Skin of body (tissue), 3 donors: ENCODE measurements at places on chromosomes 13 and 19. TPM values are rescaled to one million over a fixed set of nuclear protein-coding genes. Genes with fewer than 3 reads are reported as not detected.

DACH1 gene
- total RNA-seq = 8.5 TPM

DNA sequence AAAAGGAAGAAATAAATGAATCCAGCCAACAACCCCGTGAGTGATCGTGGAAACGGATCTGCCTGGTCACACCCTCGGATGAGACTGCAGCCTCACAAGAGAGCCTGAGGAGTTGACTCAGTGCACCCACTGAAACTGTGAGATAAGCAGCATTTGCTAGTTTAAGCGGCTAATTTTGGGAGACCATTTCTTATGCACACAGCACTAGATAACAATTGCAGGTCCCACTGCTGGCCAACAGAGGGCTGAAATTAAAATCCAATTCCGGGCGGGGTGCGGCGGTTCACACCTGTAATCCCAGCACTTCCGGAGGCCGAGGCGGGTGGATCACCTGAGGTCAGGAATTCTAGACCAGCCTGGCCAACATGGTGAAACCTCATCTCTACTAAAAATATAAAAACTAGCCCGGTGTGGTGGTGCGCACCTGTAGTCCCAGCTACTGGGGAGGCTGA is 3.6 kb downstream of the UQCR11 start:
- DNase-seq = no peak

DNA sequence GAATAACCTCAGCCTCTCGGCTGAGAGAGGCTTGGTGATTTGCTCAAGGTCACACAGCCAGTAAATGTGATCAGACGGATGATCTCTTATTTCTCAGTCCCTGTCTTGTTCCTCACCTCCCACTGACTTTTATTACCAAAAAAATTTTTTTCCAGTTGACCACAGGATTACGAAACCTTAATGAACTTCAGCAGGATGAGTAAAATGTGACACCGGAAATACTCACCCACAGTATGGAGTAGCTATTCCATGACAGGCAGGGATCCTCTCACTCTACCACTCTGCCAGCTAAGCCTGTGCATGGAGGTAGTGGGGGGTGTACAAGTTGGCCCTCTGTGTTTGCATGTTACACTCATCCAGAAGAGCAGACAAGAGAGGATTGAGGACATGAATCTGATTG is 916.4 kb downstream of the UQCRFS1 start:
- no peak for DNase-seq

- no peak for DNase-seq
These were observed 101.5 kb upstream of the KL start for GRCh38 chr13:32914686-32915085.

- DNase-seq = no peak
These were observed 72.6 kb downstream of the SIPA1L3 start for GRCh38 chr19:37979547-37980082.

DNA sequence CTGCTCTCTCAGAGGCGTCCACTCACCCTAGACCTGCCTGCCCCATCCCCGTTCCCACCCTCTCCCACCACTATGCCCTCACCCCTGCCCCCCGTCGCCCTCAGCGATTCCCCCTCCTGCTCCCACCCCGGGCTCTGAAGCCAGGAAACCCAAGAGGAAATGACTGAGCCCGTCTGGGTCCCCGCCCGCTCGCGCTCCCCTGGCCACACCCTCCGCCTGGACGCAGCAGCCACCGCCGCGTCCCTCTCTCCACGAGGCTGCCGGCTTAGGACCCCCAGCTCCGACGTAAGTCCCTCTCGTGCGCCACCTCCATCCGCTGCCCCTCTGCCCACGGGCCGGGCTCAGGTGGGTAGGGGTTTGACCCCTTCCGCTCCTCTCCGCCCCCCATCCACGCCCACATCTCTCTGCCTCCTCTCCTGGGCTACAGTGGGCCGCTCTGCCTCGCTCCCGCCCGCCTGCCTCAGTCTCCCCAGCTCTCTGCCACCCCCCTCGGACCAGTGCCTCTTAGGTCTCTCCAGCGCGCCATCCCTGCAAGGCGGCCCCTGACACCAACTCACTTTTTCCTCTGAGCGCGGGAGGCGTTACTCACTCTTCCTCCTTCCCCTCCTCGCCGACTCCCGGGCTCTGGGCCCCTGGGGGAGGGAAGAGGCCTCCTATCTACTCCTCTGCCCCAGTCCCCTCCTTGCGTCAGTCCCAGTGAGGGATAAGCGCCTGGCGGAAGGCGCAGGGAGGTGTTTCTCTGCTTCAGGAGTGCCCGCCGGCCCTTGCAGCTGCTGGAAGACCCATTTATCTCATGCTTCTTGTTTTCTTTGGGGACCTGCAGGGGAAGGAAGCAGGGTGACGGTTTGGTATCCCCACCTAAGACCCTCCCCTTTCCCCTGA is at the start of gene FXYD5:
FXYD5 (plus strand) TSS at position 211 of the 882 bp plus-strand sequence. CDS start 816 bp downstream, outside the sequence.
- no peak for DNase-seq

GRCh38 chr13:107586216-107586615 is 629.1 kb downstream of the LIG4 start:
- no peak for DNase-seq

DNA sequence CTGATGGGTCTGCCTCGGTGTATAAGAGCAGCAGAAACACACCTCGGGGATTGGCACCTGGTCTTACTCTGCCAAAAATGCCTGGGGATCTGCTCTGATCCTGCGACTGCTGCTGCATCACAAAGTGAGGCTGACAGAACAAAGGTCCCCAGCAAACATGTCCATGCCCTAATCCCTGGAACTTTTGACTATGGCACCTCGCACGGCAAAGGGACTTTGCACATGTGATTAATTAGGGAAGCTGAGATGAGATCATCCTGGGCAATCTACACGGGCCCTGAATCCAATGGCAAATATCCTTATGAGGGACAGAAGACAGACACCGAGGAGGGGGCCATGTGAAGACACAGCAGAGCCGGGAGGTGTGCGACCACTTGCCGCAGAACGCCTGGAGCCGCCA is 8.5 kb downstream of the GGACT start:
- DNase-seq = no peak

DNA sequence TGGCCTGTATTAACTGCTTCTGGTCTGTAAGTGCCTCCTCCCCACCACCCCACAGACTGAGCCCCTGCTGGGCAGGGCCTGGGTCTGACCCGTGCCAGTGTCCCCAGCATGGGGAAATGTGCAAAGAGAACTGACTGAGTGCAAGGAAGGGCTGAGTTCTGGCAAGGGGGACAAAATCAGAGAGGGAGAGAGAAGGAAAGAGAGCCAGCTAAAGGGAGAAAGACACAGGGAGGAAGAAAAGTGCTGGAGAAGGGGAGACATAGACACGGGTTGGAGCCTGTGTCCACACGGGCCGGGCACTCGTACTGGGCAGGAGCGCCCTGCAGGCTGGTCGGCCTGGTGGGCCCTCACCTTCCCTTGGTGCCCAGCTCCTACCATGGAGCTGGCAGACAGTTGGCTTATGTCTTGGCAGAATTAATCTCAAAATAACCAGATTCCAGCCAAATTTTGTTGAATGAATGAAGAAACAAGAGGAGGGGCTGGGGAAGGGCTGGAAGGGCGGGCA is 1.2 kb downstream of the NKG7 start:
- DNase-seq = no peak

DNA sequence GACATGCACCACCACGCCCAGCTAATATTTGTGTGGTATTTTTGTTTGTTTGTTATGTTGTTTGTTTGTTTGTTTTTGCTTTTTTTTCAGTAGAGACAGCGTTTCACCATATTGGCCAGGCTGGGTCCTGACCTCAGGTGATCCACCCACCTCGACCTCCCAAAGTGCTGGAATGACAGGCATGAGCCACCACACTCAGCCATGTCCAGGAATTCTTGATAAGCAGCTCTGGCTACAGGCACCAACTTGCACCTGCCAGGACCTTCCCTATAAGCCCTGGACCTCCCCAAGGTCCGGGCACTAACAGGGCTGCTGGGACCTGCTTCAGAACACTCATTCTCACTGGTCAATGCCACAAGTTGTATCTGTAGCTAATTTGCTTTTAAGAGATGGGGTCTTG is 48.7 kb downstream of the TINCR start:
- no peak for DNase-seq
